Activated CD4-positive, CD25-positive, alpha-beta regulatory T cell (primary cell): ENCODE measurements at places on chromosomes 11 and 22.

- no peak for DNase-seq
Measured at GRCh38 chr11:114607753-114608459, 12.3 kb upstream of the NXPE4 start.

DNA sequence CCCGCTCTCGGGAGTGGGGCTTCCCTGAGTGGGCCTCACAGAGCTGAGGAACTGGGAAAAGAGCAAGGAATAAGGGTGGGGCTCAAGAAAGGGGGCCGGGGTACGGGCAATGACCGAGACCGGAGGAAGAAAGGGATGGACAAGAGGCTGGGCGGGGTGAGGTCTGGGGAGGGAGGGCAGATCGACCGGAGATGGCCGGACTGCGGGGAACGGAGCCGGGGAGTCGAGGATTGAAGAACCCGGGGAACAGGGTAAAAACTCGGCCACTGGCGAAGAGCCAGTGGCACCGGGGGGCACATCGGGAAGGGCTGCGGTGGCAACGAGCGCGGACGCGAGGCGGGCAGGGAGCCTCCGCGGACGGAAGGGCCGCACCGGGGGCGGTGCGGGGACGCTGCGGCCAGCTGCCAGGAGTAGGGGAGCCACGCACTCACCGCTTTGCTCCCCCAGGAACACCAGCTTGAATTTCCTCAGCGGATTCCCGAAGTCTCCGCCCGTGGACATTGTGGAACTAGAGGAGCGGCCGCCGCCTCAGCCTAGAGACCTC is 667 bp downstream of the RAB6A start:
- DNase-seq: no peak

GRCh38 chr11:125892071-125892470 is 4.6 kb downstream of the HYLS1 start:
- DNase-seq: no peak

- DNase-seq: no peak
Measured at GRCh38 chr22:39898997-39899396, 1.9 kb upstream of the GRAP2 start.

DNA sequence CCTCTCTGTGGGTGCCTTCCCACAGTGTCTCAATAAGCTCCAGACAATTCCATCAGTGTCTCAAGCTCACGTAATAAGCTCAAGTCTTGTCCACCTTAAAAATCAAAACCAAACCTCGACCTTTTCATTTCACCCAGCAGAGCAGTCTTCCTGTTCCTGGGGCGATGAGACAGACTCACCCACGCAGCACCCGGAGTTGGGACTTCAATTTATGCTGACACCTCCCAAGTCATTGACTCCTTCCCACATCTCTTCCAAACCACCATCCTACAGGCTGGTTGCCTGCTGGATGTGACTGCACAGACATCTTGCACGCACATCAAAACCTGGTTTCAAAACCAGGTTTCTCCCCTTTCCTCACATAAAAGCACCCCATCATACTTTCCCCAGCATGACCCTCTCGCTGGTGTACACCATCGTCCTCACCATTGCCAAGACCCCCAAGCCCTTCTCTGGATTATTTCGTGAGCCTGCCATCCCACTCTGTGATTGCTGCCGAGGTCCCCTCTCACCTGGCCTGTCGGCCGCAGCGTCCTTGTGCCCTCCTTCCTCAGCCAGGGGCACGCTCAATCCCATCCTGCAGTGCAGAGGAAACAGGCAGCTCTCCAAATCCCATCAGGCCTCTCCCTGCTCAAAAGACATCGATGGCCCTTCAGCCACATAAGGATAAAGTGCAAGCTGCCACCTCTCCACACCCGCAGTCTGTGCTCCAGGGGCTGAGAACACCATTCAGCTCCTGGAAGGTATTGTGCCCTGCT is 45.1 kb upstream of the FBXO3 start:
- DNase-seq: no peak

GRCh38 chr11:117413616-117414015 is 86.0 kb downstream of the CEP164 start:
- no peak for DNase-seq

DNA sequence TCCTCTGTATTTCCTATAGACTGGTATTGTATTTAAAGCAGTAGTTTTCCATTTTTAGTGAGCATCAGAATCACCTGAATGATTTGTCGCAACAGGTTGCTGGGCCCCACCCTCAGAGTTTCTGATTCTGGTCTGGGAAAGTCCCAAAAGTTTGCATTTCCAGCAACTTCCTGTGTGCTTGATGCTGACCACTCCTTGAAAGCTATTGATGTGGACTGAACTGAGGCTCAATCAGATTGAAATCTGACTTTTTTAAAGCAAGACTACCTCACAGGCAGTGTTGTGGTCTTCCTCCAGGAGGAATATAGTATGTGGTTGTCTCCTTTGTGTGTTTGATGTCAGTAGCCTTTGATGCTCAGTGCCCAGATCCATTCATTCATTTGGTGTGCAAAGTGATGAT is 17.2 kb upstream of the MPZL2 start:
- DNase-seq: no peak

GRCh38 chr11:58576887-58577471 is 1.3 kb upstream of the LPXN start:
- no peak for DNase-seq

DNA sequence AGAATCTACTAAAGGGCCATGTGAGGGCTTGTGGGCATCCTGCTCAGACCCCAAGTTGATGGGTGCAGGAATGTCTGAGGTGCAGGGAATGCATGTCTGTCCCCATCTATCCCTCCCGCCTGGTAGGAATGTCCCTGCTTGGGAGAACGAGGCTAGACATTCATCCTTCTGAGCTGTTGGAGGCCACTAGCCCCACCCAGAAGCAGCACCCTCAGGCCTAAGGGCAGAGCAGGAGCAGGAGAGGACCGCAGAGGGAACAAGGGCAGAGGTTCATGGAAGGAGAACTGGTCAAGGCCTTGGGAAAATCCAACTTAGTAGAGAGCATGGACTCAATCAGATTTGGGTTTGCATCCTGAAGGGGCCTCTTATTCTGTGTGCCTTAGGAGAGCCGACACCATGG is 22.1 kb upstream of the LMO1 start:
- no peak for DNase-seq

DNA sequence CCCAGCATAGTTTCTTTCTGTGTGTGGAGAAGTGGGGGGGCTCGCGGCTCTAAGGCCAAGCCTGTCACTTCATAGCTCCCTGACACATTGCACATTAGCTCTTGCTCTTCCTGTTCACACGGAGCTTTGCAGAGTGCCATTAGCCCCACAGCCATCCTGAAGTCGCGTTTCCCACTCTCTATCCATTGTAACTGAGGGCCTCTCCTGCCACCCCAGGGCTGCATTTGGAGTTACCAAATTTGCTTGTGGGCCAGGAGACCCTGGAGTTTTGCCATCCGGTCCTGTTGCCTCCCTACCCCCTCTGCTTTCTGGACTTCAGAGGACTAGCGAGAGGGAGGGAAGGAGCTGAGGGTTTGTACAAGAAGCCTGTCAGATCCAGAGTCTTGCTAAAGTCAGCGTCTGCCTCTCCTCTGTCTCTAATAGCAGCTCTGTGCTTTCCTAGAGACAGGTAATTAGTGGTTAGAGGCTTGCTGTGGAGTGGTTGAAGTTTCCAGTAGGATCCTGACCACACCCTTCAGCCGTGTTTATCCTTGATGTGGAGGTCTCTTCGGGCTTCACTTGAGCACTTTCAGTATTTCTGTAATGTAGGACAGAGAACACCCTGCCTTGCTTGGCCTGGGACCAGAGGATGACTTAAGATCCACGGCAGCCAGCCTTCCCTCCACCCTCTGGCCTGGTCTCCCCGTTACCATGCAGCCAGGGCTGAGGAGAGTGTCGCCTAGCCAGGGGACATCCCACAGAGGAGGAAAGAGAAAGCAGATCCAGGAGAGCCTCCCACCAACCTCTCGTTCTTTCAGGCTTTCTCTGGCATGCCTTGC is 14.1 kb downstream of the DCPS start:
- no peak for DNase-seq

DNA sequence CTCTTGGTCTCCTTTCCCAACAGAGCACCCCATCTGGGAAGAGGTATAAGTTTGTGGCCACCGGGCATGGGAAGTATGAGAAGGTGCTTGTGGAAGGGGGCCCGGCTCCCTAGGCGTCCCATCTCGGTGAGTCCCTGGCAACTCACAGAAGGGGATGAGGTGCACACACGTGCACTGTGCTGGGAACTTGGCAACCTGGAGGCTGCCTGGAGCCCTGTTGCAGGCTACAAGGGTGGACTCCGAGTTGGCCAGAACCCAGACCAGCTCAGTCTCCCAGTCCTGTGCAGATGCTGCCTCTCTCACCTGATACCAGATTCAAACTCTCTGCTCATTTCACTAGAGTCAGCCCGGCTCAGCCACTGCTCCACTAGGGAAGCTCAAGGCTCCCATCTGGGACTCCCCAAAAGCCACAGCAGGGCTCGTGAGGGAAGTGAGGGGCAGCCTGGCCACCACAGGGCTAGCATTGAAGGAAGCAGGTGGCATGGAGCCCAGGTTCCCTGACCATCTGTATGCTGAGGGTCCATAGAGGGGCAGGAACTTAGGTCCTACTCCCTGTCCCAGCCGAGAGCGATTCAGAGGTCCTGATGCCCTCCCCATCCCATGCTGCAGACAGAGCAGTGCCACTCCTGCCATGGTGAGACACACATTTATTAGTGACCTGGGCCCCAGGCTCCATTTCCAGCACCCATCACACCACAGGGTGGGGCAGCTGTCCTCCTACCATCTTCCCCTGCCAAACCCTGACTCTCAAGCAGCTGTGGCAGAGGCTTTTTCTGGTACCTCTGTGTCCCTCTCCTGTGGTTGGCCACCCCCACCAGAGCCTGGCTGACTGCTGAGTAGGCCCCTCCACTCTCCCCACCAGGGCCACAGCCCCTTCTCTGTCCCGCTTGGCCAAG is 4.0 kb downstream of the PRR33 start:
- DNase-seq: no peak

DNA sequence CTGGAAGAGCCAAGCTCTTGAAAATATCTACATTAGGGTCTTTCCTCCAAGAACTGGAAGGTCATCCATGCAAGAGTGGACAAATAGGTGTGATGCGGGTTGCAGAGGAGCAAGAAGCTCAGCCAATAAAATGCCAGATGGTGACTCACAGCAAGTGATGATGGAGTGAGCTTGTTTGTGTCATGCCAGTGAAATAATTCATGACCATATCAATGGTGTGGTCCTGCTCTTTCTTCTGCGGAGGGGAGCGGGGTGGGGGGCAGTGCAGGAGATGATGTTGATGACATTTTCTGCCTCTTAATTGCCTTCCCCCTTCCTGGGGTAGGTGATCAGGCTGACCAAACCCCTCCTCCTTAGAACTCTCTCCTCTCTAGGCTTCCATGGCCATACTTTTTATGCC is 118.5 kb upstream of the TIMP3 start:
- DNase-seq: no peak

DNA sequence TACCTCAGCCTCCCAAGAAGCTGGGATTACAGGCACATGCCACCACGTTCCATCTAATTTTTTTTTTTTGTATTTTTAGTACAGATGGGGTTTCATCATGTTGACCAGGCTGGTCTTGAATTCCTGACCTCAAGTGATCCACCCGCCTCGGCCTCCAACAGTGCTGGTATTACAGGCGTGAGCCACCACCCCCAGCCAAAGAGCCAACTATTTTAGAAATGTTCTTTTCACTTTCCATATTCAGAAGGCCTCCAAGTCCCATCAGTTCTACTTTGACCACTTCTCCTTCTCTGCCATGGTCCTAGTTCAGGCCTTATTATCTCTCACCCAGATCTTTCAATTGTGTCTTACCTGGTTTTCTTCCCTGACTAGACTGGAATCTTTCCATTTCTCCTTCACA is 48.2 kb downstream of the CCDC83 start:
- no peak for DNase-seq

GRCh38 chr11:100757646-100758045 is 70.6 kb downstream of the ARHGAP42 start:
- DNase-seq: no peak

DNA sequence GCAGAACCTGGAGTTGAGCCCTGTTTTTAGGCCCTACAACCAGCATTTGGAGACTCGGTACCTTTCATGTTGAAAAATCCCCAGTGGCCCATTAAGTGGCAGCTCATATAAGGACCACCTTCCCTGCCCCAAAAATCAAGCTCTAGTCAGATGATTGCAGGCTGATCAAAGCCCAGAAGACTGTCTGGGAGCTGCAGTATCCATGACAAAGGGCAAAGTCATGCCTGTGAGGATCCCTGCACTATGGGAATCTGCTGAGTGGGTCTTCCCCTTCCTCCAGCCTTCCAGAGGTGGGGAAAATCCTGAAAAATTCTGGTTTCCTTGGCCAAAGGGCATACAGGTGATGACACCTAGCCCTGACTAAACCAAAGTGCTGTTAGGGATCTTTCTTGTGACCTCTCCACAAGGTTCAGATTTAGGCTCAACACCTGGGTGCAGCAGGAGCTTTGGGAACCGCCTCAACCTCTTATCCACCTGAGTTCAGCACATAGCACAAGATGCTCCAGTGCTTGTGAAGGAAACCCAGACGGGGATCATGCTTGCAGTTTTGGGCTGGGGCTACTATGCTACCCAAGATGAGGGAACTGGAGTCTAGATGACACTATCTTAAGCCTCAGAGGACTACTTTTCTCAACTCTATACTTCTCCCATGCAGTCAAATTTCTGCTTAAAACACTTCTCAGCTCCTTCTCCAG is 1.2 kb upstream of the TRIM3 start:
- DNase-seq: no peak

- no peak for DNase-seq
Measured at GRCh38 chr11:27933992-27934829, 173.7 kb downstream of the KIF18A start.

- DNase-seq: peak; percentile 91
Measured at GRCh38 chr11:60841797-60842667, at the start of gene CCDC86. CCDC86 (plus strand) TSS chr11:60842113; CDS start chr11:60842125, 12 bp downstream.

DNA sequence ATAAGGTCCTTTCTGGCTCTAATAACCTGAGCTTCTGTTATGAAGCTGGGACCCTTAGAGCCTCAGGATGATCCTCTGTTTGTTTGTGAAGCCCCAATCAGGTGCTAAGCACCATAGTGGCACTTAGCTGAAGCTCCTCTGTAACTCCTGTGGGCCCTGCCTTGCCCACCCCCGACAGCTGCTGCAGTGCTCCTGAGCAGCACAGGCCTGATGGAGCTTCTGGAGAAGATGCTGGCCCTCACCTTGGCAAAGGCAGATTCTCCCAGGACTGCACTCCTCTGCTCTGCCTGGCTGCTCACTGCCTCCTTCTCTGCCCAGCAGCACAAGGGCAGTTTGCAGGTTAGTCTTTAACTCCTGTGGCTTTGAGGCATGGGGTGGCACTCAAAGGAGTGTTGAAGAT is 19.0 kb upstream of the CCDC134 start:
- DNase-seq: no peak

DNA sequence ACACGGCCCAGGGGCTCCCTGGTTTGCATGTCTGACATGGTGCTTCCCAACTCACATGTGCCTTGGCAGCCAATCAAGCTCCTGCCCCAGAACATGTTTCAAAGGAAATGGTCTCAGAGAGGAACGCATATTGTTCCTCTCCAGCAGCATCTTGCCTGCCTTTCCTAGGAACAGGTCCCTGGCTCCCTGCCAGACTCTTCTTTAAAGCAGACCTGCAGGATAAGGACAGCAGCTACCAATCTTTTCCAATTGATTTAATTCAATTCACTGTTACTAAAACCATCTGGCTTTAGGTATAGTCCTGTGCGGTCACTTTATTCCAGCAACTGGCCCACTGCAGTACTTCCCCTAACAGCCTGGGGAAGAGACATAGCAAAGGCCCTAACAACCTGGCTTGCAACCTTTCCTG is 79.9 kb downstream of the AMBRA1 start:
- DNase-seq: no peak
